Stimulated activated CD4-positive, alpha-beta T cell treated with anti-CD3 and anti-CD28 coated beads, Interleukin-12 subunit alpha, Interleukin-12 subunit beta, amount 100 ng/mL, for 4 hours (primary cell): ENCODE measurements at places on chromosomes 7 and 10.

- no peak for DNase-seq
Measured at GRCh38 chr7:33667196-33667595, 238.1 kb upstream of the BMPER start.

DNA sequence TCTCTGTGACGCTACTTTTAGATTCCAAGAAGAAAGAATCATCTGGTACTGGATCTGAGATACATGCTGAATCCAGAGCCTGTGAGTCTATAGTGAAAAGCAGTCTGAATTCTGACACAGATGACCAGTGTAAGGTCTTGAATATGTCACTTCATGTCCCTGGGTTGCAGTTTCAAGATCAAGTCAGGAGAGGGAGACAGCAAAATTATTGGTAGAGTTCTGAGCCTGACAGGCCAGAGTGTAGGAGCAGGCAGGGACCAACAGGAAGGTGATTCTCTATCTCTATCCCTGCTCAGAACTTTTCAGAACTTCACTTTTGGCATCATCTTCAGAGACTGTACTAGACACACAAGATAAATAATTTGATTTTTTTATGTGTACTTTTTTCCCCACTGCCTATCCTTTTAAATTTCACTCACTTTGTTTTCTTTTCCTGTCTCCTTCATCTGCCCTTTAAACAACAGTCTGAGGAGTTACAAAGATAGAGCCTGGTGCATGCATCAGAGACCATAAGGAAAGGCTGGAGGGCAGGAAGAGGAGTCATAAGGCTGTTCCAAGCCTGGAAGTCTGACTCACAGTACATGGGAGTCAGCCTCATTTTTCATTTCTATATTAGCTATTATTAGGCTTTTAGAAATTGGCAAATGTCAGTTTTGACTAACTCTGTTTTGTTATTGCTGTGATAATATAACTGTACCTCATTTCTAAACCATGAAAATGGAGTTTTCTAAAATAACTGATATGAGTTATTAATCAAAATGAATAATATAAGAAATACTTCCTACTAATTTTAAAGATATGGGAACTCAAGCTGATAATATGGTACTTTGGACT lies 120.2 kb upstream of the TMEM229A start:
- no peak for DNase-seq

- no peak for DNase-seq
Measured at GRCh38 chr7:127476618-127477017, 84.1 kb upstream of the ZNF800 start.

GRCh38 chr10:131559450-131559911 lies 248.0 kb upstream of the TCERG1L start:
- no peak for DNase-seq

DNA sequence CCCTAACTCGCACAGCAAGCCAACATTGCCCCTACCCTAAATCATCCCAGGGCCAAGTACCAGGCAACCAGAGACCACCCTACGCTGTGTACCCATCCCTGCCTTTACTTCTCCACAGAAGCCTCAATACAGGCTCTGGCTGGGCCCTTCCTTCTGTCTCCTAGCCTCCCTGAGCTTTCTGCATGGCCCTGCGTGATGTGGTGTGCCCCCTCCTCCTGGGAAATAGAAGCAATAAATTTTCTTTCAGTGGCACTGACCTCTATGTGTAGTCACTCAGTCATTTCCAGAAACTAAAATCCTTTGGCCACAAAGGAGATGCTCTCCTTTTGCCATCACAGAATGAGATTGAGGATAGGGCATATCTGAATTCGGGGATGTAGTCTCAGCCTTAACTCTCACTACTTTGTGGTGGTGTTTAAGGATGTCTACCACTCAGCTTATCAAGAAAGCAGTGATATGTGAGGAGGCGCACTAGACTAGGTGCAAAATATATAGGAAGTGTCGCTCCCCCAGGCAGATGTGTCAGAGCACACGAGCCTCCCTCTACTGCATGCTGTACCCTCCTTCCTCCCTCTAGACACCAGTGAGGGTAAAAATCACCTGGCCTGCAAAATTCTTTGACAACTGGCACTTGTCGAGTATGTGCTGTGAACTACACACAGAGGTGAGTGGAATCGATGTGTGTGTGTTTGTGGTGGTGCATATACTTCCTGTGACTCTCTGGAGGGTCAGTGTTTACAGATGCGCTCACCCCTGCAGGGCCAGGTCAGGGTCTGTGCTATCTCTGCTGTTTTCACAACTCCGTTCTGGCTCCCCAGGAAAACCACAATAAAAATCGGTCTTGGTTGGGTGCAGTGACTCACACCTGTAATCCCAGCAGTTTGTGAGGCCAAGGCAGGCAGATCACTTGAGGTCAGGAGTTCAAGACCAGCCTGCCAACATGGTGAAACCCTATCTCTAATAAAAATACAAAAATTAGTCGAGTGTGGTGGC lies 825.9 kb upstream of the IGFBP3 start:
- no peak for DNase-seq

- no peak for DNase-seq
Measured at GRCh38 chr10:32263300-32263699, 83.7 kb downstream of the EPC1 start.

DNA sequence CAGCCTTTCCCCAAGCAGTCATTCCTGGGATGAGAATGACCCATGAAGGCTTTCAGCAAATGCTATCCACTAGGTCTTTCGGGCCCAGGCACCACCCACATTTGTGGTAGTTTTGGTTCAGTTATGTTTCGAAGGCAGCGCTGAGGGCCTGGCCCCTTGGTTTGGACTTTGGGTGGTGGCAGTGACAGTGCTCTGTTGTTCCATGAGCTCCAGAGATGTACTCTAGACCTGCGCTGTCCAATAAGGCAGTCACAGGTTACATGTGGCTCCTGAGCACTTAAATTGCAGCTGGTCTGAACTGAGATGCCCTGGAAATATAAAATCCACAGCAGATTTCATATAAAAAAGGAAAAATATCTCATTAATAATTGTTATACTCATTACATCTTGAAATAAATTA lies 209.6 kb downstream of the CCSER2 start:
- DNase-seq, result no peak
